Daoy (cell line): ENCODE measurements at places on chromosomes 1 and 21. TPM values are rescaled to one million over a fixed set of nuclear protein-coding genes. Genes with fewer than 3 reads are reported as not detected.
A peak's percentile ranks its signal among the peaks of the same experiment; 100 is the strongest.

The VHLL gene
- total RNA-seq, result not detected in 2 replicates

The TDRD5 gene
- total RNA-seq, result 0.03 and 0.34 TPM in 2 replicates

The DARS2 gene
- 37.9 and 42.2 TPM in 2 replicates for total RNA-seq

GRCh38 chr1:205658943-205659581 lies 21.2 kb downstream of the SLC45A3 start:
- DNase-seq, result peak; percentile 72

The TMEM240 gene
- total RNA-seq, result 0.11 TPM in 1 of 2 replicates, not detected in the other

DNA sequence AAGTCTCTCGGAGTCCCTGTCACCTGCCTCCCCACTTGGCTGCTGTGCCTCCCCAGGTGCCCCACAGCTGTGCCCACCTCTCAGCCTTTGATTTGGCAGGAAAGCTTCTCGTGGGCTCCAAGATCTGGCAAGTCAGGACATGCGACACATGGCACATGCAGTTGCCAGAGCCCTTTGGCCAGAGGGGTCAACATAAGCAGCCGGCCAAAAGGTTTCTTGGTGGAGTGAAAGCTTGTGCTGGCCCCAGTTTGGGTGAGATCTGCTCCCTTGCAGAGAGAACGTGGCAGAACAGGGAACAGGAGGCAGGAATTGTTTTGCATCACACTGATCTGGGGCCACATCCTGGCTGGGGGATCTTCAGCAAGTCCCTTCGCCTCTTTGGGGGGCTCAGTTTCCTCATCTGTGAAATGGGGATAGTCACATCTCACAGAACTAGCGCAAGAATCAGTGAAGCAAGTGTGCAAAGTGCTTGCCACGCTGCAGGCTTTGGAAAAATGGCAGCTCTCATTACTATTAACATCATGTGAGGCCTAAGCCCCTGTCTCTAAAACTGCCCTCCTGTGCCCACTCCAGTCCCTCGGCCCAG lies 232.6 kb downstream of the TRABD2B start:
- DNase-seq, result no peak

GRCh38 chr1:25994402-25995150 lies 3.3 kb downstream of the PAFAH2 start:
- DNase-seq, result no peak

- no peak for DNase-seq
These were observed 143.5 kb downstream of the ASTN1 start for GRCh38 chr1:177020851-177021589.

The OR2L5 gene
- not detected in 2 replicates for total RNA-seq

DNA sequence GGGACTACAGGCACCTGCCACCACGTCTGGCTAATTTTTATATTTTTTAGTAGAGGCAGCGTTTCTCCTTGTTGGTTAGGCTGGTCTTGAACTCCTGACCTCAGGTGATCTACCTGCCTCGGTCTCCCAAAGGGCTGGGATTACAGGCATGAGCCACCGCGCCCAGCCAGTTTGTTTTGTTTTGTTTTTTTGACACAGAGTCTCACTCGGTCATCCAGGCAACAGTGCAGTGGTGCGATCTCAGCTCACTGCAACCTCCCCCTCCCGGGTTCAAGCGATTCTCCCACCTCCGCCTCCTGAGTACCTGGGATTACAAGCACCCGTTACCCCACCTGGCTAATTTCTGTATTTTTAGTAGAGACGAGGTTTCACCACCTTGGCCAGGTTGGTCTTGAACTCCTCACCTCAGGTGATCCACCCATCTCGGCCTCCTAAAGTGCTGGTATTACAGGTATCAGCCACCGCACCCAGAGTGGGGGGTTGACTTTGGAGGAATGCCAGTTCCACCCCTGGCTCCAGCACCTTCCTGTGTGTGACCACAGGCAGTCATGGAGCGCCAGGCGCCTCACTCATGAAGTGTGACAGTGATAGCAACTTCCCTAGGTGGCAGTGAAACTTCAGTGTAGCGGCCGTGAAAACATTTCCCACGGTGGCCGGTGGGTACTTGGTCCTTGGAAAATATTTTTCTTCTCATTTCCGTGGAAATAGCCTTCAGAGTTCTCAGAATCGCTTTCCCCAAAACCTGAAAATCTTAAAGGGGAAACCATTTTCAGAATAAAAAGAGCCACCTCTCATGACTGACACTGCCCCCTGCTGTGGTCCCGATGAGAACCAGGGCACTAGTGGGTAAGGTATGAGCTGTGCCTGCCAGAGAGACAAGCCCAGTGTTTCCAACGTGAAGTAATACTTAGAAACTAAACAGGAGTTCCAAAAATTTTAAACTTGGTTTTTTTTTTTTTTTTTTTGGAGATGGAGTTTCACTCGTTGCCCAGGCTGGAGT lies 48.6 kb downstream of the WDR4 start:
- peak; percentile 38 for DNase-seq
